Activated CD8-positive, alpha-beta T cell treated with anti-CD3 and anti-CD28 coated beads for 36 hours (primary cell): ENCODE measurements at places on chromosomes 6 and 20. TPM values are rescaled to one million over a fixed set of nuclear protein-coding genes. Genes with fewer than 3 reads are reported as not detected.

Gene ALDH8A1
- 1.2 TPM for total RNA-seq

DNA sequence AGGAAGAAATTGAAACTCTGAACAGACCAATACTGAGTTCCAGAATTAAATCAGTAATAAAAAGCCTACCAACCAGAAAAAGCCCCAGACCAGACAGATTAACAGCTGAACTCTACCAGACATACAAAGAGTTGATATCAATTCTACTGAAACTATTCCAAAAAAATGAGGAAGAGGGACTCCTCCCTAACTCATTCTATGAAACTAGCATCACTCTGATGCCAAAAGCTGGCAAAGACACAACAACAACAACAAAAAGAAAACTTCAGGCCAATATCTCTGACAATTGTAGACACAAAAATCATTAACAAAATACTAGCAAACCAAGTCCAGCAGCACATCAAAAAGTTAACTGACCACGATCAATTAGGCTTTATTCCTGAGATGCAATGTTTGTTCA, 246.0 kb upstream of the RUNX2 start:
- no peak overlapping the region for H3K27ac ChIP-seq
- H3K36me3 ChIP-seq = peaks cover 25% of the 10 kb centered on the region
- peaks cover 21% of the 10 kb centered on the region for H3K4me1 ChIP-seq
- no peak for DNase-seq
- H3K4me3 ChIP-seq = no peak overlapping the region

DNA sequence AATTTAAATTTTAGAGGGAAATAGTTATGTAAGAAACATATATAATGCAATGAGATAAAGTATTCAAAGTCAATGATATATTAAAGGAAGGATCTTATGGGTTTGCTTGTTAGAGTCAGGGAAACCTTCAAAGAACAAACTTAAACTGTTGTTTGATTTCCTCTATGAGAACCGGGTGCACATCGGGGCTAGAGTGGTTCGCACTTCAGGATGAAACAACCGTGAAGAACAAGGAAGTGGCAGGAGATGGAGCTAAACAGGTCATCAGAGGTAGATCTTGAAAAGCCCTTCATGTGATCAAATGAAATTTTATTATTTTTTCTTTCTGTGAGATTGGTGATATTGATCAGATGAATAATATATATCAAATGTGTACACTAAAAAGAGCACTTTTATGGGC, 951.9 kb upstream of the FLRT3 start:
- no peaks in the 10 kb centered on the region for H3K27me3 ChIP-seq
- H3K4me3 ChIP-seq = no peak overlapping the region
- H3K4me1 ChIP-seq = no peaks in the 10 kb centered on the region
- H3K36me3 ChIP-seq = no peaks in the 10 kb centered on the region

Gene TREML1
- total RNA-seq = not detected

Gene ADGRG6
- 1.3 TPM for total RNA-seq

GRCh38 chr6:37283671-37284151, 25.8 kb upstream of the TMEM217 start:
- H3K4me1 ChIP-seq = peaks cover 6% of the 10 kb centered on the region
- H3K36me3 ChIP-seq = peaks cover 38% of the 10 kb centered on the region
- no peaks in the 10 kb centered on the region for H3K27me3 ChIP-seq
- no peak for DNase-seq
- H3K27ac ChIP-seq = no peak overlapping the region

Gene ECT2L
- not detected for total RNA-seq
